ENCODE measurements at places on chromosomes 2 and 18. TPM values are rescaled to one million over a fixed set of nuclear protein-coding genes. Genes with fewer than 3 reads are reported as not detected.

The TBR1 gene
- not detected for total RNA-seq

The RAB17 gene
- total RNA-seq, result 18.4 TPM

DNA sequence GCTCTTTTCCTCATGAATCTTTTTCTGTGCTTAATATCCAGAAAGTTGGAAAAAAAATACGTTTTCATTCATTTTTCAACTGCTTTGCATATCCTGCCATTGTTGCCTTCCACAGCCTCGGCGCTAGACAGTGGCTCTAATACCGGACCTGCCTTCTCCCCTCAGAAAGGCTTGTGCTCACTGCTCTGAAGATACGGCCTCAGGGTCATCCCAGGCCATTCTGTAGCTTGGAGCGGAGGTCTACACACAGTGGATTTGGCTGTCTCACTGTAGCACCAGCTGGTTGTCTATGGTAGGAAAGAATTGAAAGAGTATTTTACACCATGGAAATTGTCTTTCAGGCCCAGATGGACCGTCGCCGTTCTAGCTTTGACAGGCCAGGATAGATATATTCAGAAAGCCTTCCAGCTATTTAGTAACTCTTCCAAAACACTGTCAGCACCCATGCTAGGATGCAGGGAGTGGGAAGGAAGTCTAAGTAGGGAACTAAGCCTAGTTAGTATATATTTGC lies 242.0 kb downstream of the TMEM182 start:
- no peak for DNase-seq

GRCh38 chr2:111168528-111169239 lies 48.0 kb downstream of the BCL2L11 start:
- DNase-seq, result no peak

DNA sequence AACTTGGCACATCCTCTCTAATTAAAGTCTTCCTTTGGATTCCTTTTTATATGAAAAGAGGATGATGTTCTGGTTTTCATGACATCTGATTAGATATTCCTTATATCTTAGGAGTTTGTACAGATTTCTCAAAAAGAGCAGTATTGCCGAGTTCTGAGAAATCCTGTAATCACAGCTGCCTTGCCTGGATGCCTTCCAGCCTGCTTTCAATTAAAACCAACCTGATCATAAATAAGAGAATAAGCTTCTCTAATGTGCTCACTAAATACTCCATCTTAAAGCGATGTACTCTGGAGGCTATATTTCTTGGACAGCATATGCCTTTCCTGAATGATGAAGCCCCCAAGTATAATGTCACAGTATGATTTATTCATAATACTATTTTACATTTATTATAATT lies 1203.8 kb upstream of the PIK3C3 start:
- DNase-seq, result no peak

- no peak for DNase-seq
Observed at GRCh38 chr2:23607925-23608324, 222.9 kb downstream of the KLHL29 start.

DNA sequence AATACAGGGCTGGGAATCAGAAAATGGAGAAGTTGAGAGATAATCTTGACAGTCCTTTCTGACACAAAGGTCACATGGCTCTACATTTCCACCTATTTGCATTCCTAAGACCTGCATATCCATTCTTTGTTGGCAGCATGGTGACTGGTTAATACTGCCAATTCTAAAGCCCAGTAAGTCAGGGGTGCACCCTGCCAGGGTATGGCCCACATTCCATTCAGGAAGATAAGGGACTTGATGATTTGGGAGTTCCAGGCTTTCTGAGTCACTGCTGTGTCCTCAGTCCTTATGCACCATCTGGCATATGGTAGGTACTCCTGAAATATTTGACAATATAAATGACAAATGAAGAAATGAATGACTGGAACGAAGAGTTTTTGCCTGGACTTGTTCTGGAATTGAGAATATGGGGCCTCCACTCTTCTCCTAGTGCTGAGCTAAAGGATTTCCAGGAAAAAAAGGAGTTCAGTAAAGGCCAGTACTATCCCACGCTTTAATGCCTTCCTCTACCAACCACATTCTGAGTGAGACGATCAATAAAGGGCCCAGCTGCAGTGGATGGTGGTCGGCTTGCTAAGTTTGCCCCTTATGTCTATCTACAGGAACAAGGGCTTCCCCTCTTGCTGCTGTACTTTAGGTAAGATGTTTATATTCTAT lies 31.7 kb upstream of the EIF2AK3 start:
- DNase-seq, result no peak

- DNase-seq, result no peak
Observed at GRCh38 chr2:100291152-100291970, 30.9 kb downstream of the LONRF2 start.

DNA sequence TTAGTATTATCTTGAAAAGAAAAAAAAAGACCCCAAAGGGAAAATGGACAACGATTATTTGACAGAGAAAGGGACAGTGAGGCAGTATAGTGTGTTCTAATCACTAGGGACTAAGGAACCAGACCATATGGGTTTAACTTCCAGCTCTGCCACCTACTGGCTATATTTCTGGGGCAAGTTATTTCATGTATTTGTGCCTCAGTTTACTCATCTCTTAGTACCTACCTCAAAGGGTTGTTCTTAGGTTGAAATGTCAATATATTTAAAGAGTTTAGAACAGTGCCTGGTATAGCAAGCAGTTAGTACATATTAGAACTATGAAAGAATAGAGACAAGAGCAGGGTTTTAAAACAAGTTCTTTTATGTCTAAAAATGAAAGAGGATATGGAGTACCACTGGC lies 42.7 kb downstream of the PRKD3 start:
- no peak for DNase-seq

Data from type B pancreatic cell (in vitro differentiated cells).